ENCODE measurements at places on chromosomes 4 and X.

DNA sequence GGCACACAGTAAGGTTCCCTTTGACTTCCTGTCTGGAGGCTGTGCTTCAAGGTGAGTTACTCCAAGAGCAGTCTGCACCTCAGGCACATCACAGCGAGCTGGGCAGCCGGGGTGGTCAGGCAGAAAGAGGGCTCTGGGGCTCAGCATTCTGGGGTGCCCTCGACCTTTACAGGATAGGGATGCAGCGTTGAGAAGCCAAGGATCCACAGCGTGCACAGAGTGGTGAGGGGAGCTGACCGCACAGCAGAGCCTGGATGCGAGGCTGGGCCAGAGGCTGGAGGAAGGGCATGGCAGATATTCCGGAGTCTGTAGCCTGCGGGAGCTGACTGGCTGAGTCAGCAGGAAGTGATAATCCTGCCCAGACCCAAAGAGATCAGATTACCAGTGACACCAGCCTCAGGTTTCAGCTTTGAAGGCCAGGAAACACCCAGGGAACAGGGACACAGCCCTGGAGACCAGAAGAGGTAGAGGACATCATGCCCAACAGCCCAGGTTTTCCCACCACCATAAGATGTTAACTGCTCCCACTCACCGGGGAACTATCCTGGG lies 38.4 kb upstream of the PDLIM3 start:
- no peak for DNase-seq

GRCh38 chrX:2401590-2402360 lies 99.0 kb downstream of the DHRSX start:
- DNase-seq, result peak; percentile 71

GRCh38 chr4:151257704-151258103 lies 19.3 kb upstream of the PRSS48 start:
- no peak for DNase-seq

DNA sequence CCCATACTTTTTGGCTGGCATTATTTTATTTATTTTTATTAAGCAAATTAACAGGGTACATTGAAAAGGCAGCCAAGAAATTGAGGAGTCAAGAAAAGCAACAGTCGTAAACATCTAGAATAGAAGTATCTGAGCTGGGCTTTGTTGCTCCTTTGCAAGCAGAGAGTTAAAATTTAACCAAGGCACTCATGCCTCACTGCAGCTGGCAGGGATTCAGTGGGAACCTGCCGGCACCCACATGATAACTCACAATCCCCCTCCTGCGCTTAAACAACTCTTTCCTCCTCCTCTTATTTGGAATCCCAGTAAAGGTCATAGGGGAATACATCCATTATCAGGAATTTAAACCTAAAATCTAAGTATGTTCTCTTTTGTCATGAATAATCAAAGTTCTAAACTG lies 115.5 kb downstream of the SOX3 start:
- DNase-seq, result no peak

DNA sequence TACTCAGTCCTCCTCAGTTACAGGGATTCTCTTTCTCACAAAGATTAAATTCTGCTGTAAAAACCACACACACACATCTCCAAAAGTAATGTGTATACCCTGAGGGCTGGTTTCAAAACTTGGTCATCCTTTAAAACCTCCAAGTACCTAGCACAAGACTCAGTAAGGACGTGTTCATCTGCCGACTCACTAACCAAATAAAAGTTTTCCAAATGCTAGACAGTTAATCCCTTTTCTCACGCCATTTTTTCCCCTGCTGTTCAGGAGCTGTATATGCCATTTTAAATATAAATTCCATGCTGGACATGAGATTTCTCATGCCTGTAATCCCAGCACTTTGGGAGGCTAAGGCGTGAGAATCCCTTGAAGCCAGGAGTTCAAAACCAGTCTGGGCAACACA lies 3.9 kb upstream of the SAT1 start:
- no peak for DNase-seq

GRCh38 chr4:185656467-185656931 lies 121.2 kb upstream of the PDLIM3 start:
- peak; percentile 27 for DNase-seq
